Germinal center (tissue), 1 donor: ENCODE measurements at places on chromosomes 11 and 22.

- peak; percentile 84 for DNase-seq
Measured at GRCh38 chr11:76318744-76319384, 62.1 kb downstream of the THAP12 start.

- no peak for DNase-seq
Measured at GRCh38 chr11:16958833-16959232, 55.4 kb downstream of the PLEKHA7 start.

DNA sequence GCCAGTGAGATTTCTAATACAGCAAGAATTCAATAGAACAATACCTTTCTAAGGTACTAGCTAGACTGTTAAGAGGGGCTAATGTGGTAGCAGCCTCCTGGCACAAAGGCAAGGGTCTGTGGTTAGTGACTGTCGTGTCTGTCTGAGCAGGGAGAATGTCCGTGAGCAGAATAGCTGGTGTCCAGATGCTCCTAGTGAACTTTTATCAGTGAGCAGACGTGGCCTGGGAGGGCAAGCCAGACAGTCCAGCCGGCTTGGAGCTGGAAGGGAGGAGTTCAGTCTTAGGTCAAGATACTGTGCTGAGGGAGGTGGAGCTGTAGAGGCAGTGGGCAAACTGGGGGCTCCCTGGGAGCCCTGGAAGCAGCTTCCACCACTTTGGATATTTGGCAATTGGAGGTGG lies 138.6 kb downstream of the TEAD1 start:
- DNase-seq, result no peak

GRCh38 chr22:36223504-36223903 lies 15.8 kb downstream of the APOL2 start:
- DNase-seq, result no peak

DNA sequence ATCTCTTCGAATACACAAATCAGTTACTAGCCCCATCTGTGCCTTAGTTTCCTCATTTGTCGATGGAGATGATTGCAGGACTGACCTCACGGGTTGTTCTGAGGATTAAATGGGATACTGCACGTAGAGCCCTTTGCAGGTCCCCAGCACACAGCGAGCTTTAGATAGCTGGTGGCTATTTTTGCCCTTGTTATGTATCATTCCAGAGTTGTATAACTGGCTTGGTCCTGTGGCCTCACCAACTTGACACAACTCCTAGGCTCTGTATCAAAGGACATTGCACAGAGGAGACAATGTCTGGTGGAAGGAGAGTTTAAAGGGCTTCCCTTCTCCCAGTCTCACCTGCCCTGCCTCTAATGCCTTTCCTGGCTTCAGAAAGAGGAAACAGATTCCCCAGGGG lies 22.8 kb upstream of the DGAT2 start:
- no peak for DNase-seq

- no peak for DNase-seq
Measured at GRCh38 chr11:35383953-35384352, 35.4 kb downstream of the SLC1A2 start.
